ENCODE measurements at places on chromosomes 4 and X. TPM values are rescaled to one million over a fixed set of nuclear protein-coding genes. Genes with fewer than 3 reads are reported as not detected.

DNA sequence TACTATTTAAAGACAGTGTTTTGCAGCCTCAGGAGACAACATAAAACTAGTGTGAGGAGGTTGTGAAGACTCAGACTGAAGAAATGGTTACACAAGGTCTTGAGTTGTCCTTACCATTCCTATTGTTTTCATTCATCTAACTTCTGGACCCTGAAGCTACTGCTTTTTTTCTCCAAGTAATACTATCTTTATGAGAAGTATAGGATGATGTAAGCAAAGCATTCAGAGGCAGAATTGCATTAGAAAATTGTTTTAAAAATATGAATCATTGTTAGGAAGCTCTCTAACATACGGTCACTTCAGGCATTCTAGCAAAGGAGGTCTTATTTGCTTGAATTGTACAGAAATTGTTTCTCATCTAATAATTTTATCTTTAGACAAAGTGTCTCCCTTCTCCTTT, 357.8 kb downstream of the TLL1 start:
- DNase-seq: no peak

The PAGE2B gene
- total RNA-seq: not detected

The CLTRN gene
- 0.38 TPM for total RNA-seq

GRCh38 chr4:39574946-39575345, 47.7 kb upstream of the UGDH start:
- no peak for DNase-seq

Data from activated CD8-positive, alpha-beta T cell treated with anti-CD3 and anti-CD28 coated beads for 36 hours (primary cell).